ENCODE measurements at places on chromosomes 16 and 17. TPM values are rescaled to one million over a fixed set of nuclear protein-coding genes. Genes with fewer than 3 reads are reported as not detected.

- no peak for DNase-seq
These were observed 818 bp upstream of the BCAS3 start for GRCh38 chr17:60676758-60677307.

GRCh38 chr17:68455901-68456338 is 1.4 kb downstream of the WIPI1 start:
- no peak for DNase-seq

DNA sequence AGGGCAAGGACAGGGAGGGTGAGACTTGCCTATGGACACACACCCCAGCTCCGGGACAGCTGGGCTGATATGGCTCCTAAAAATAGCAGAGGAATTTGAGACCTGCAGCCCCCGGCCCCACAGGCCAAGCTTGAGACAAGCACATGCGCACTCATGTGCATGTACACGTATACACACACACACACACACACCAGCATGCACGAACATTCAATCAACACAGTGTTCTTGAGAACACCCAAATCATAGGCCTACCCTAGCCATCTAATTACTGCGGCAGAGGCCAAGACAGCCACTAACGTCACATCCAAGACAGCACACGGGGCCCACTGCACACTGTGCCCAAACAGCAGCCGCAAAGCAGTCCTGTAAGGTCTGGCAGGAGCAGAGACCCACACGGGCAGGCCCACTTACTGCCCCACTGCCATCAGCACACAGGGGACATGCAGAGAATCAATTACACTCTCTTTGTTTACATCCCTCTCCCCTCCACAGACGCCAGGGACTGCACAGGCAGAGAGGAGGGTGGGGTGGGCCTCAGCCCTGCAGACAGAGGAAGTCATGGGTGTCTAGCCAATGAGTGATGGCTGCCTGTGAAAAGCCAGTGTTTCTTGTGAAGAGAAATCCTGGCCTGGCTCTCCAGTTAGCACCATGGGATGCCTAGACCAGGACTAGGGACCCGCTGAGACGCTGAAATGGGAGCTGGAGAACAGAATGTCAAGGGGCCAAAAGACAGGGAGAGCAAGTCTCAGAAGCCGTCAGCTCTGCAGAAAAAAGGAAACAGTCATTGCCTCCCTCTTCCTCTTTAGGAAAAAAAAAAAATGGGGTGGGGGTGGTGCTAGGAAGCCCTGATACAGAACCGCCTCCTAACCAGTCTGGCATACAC is 39.3 kb downstream of the MYO18A start:
- DNase-seq: peak; percentile 86

GRCh38 chr17:77827039-77827438 is 131.5 kb upstream of the TNRC6C start:
- DNase-seq: no peak

GRCh38 chr16:15521390-15521757 is 87.0 kb downstream of the BMERB1 start:
- DNase-seq: no peak

- DNase-seq: peak; percentile 93
These were observed 5.2 kb downstream of the ARSG start for GRCh38 chr17:68296217-68297191.

Gene C16orf95
- 10.9 TPM for total RNA-seq

GRCh38 chr16:82660075-82660645 is 33.4 kb downstream of the CDH13 start:
- no peak for DNase-seq

Gene CMTM2
- 0.95 TPM for total RNA-seq

Gene RNU2-1
- total RNA-seq: 5,500 TPM

Gene TBC1D3G
- not detected for total RNA-seq

Gene NFE2L1
- total RNA-seq: 93.1 TPM

- DNase-seq: no peak
These were observed 71.4 kb downstream of the ABR start for GRCh38 chr17:1108478-1108764.

Gene ADAD2
- not detected for total RNA-seq

DNA sequence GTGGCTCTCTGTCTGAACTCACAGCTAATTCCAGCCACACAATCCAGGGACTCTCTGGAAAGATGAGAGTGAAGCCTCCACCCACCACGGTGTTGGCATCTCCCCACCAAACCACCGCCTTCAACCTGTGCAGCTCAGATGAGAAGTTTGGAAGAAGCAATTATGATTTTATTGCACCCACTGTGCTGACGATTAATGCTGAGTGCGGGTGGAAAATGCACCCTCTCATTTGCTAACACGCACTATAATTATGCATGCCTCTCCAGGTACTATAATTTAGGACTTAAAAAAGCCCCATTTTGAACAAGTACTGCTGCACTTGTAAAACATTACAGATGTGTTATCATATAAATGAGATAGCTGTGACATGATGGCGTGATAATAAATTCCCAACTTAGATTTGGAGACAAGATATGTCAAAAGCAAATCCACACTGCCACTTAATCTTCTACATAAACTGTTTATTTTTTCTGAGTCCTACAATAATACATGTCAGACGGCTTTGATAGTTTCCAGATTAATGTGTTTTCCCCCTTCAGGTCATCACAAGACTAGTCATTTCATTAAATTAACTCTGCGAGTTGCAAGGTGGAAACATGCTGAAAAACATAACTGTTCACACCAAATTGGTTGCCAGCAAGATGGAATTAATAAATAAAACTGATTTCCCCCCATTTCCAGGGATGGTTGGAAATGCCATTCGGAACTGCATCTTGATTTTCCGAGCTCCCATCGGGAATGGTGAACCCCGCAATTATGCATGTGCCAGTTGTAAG is 466.5 kb upstream of the MAF start:
- DNase-seq: no peak

Gene KRT24
- total RNA-seq: not detected

DNA sequence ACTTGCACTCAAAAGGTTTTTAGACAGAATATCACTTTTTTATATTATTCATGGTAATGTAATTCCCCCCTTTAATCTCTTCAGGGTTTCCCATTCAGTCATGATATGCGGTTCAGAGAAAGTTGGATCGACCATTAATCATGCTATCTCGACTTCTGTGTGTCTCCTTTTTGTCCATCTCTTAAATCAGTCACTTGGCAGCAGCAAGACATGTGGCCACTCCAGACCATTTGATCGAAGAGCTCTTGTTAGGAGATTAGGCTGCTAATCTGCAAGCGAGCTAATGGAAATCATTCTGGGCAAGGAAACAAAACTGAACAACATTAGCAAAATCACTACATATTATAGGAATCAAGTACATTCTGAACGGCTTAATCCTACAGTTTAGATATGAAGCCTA is 449.9 kb downstream of the WWOX start:
- no peak for DNase-seq

- DNase-seq: peak; percentile 87
These were observed 3.8 kb downstream of the RNF213 start for GRCh38 chr17:80264205-80265075.

GRCh38 chr17:27664606-27664965 is 33.6 kb downstream of the LGALS9 start:
- no peak for DNase-seq

DNA sequence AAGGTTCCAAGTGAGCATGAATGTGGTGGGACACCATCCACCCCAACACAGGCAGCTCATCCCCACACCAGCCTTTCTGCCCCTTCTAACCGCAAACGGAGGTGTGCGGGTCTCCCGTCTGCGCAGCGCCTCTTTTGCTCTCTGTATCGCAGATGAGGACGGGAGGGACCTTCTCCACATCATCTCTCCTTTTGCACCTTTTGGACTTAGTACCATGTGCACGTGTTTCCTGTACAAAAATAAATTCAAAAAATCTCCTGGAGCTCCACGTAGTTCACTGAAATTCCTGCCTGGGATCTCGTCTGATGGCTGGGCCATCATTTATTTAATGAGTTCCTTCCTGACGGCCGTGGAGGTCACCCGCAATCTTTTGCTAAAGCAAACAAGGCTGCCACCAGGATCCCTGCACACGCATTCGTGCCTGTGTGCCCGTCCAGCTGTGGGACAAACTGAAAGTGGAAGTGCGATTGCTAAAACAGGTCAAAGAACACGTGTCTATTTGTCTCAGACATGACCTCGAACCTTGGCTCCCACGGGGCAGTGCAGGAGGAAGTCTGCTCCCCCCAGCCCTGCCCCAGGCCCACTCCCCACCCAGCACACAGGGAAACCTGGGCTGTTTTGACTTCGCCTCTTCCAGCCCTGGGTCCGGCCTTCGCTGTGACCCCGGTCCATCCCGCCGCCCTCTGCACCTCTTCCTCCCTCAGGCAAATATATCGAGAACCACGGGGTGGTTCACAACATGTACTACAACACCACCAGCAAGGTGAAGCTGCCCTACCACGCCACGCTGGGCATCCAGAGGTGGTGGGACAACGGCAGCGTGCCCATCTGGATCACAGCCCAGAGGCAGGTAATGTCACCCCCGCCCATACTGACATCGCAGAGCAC is 2.3 kb downstream of the ENPP7 start:
- DNase-seq: peak; percentile 70

Gene TMEM204
- 20.8 TPM for total RNA-seq

- DNase-seq: no peak
These were observed 31.3 kb upstream of the ANKRD40CL start for GRCh38 chr17:50798424-50799288.

- no peak for DNase-seq
These were observed 249.7 kb upstream of the TBX2 start for GRCh38 chr17:61149862-61150362.

GRCh38 chr16:71626018-71626857 is at the start of gene MARVELD3:
Gene MARVELD3, plus strand, starts transcription at chr16:71626184. Its CDS starts 46 bp downstream, at chr16:71626230.
- peak; percentile 62 for DNase-seq

DNA sequence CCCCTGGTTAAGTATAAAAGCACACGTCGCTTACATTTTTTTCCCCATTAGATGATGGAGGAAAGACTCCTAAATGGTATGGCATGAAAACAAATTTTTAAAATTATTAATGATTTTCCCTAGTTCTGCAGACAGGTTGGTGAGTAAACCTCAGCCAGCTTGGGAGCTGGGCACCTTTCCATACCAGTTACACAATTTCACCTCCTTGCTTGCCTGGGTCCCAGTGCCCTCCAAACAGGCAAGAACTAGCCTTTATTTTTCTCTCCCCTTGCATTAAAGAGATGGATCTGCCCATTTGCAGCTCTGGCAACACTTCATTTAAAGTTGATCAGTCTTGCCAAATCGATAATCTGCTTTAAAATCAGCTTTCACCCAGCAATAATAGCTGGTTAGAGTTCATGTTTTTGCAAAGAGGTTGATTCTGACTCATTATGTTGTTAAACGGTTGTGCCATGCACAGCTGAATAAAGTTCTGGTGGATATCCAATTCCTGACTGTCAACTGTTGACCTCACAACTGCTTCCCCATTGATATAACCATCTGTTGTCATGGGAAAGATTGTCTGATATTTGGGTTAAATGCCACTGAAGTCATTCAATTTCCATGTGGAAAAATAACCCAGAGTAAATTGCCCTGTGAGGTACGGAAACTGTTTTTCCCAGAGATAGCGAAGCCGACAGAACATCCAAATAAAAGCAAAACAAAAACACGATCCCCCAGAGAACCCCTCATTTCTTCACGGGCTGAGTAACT is 1.3 kb downstream of the C17orf58 start:
- DNase-seq: no peak

DNA sequence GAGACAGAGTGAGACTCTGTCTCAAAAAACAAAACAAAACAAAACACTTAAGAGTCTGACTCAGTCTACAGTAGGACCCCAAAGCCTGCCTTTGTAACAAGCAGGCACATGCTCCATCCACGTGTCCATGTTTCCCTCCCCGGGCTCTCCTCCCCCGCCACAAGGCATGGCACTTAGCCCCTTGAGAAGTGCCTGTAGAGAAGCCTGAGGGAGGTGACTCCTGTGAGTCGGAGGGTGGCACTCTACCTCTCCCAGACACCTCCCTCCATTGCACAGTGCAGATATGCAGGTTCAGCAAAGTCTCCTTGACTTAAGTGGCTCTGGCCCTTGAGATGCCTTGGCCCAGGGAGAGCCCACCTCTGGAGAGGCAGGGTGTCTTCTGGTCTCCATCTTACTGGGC is 6.8 kb downstream of the FHOD1 start:
- no peak for DNase-seq

Gene CDH11
- not detected for total RNA-seq

Gene HBA1
- total RNA-seq: not detected

DNA sequence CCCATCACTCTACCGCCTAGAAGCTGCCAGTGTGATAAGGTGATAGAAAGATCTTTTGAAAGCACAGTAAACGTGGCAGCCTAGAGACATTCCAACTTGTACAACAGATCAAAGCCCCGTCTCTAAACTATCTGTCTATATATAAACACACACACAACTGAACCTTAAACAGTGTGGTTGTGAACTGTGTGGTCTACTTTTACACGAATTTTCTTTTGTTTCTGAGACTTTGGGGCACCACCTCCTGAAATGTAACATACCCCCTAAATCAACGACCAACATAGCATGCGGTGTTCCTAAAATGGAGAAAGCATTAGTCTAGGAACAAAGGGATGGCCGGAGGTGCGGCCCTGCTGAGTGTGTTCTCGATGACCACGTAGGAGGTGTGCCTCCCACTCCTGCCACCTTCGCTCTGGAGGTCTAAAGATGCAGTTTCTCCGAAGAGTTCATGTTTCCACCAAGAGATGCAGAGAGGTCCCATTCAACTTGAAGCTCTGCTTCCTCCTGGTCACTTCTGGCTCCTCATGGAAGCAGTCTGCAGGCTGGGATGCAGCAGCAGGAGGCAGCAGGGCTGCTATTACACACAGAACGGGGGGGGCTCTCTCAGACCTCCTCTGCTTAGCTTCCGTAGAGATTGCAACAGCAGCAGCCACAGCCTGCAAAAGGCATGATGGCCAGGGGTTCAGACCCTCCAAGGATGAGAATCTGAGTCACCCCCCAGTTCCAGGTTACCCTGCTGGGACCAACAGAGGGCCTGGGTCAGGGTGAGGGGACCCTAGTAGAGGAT is 22.6 kb upstream of the USP10 start:
- no peak for DNase-seq

DNA sequence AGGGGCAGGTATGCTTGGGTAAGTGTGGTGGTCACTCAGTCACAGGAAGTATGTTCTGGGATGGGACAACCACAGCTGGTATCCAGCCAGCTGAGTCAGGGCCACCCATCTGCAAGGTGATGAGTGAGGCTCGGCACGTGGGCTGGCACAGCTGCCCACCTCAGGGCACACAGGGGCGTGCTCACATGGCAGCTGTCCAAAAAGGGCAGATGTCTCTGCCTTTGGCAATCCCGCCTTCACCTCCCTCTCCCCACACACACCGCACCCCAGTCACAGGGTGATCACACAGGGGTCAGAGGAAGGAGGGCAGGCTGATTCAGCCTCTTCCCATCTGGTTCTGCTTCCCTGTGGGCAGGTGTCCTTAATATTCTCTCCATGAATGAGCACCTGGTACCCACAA is 85.9 kb upstream of the TOB1 start:
- no peak for DNase-seq

GRCh38 chr16:65770752-65771151 is 595.7 kb upstream of the CDH5 start:
- no peak for DNase-seq

DNA sequence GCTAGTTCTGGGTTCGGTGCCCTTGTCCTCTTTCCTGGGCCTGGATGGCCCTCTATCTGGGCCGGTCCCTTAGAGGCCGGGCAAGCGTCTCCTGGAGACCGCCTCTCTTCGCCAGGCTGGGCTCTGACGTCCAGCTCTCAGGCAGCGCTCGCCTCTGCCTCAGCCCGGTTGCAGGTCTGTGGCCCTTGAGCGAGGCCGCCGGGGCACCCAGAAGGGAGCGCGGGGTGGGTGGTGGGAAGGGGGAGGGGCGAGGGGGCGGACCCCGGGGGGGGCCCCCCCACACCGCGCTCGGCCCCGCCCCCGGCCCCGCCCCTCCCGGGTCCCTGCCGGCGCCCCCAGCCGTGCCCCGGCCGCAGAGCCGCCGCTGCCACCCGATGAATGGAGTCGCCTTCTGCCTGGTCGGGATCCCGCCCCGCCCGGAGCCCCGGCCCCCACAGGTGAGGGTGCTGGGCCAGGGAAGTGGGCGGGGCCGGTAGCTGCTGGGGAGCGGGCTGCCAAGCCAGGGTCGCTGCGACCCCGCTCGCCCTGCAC is at the start of gene ARHGAP23:
Gene ARHGAP23, plus strand, starts transcription at position 353 of the 531 bp plus-strand sequence. Its CDS starts 22 bp downstream, at position 375.
- peak; percentile 79 for DNase-seq
